ENCODE measurements at places on chromosomes 3 and 15.
A peak's percentile ranks its signal among the peaks of the same experiment; 100 is the strongest.

DNA sequence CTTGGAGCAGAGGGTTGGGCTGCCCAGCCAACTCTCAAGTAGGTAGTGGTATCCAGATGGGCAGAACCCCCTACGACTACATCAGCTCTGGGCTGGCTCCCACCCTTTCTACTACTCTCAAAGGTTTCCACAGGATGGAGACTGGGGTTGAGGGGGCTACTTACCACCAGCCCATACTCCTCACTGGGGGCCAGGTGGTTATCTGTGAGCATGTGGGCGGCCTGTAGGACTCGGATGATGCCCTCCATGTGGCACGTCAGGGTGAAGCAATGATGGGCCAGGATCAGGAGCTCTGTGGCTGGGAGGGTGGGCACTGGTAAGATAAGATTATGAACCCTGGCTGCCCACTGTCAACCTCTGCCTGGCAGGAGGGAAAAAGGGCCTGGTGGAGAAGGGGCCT is 33.4 kb downstream of the EIF3J start:
- no peak for DNase-seq

DNA sequence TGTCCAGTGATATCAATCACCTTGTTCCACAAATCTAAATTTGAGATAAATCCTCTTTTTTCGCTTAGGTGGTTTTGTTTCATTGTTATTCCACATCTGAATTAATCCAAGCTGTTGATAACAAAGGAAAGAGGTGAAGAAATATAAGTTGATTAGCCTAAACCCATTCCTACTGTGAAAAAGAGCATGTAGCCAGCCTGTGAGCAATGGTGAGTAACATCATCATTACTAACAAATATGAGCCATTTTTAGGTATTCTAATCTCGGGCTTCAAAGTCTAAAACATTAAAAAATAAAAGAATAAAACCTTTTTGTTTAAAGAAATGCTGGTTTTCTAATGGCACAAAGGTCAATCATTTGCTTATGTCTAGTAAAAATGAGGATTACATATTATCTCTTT is 52.1 kb upstream of the P3H2 start:
- DNase-seq, result no peak

DNA sequence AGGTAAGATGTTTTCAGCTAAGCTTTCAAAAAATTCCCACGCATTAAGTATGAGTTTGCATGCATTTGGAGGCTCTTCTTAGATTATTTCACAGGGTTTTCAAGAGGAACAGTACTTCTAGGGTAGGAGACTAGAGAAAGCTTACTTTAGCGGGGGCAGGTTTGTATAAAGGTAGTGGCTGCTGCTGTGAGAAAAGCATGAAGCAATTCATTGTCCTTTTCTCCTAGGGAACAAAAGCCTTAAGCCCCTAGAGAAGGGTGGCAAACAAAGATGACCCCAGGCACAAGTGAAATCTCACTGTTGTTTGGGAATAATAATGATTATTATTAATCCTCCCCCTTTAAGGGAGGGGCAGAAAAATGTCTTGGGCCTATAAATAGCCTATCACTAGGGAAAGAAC is 310.7 kb downstream of the DIPK2A start:
- no peak for DNase-seq

DNA sequence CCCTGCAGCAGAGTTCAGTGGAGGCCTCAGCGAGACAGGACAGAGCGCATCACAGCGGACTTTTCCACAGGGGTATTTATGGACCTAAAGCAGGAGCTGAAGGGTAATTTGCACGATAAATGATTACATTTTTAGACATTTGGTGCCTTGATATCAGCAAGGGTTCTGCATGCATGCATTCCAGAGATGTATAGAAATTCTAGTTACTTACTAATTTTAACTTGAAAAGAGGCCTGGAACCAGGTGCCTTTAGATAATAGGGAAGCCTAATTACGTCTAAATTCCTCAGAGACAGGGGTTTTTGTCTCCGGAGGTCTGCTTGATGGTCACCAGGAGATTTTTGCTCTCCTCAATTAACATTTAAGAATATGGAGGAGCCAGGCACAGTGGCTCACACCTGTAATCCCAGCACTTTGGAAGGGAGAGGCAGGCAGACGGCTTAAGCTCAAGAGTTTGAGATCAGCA is 79.8 kb upstream of the MFGE8 start:
- DNase-seq, result no peak

DNA sequence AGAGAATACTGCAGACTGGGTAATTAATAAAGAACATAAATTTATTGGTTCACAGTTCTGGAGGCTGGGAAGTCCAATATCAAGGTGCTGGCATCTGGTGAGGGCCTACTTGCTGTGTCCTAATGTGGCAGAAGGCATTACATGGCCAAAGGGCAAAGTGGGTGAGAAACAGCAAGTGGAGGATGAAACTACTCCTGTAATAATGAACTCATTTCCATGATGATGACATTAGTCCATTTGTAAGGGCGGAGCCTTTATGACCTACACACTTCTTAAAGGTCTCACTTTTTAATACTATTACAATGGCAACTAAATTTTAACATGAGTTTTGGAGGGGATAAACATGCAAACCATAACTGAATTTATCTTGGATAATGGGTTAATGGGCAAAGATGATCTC is 139.6 kb upstream of the SGO1 start:
- no peak for DNase-seq

- no peak for DNase-seq
These were observed 290.2 kb downstream of the MEX3B start for GRCh38 chr15:81755626-81756025.

GRCh38 chr3:177150970-177151627 is 46.2 kb downstream of the TBL1XR1 start:
- DNase-seq, result no peak

- no peak for DNase-seq
These were observed 65.1 kb downstream of the PBRM1 start for GRCh38 chr3:52620580-52620979.

GRCh38 chr3:45683417-45684326 is 5.5 kb upstream of the SACM1L start:
- no peak for DNase-seq

DNA sequence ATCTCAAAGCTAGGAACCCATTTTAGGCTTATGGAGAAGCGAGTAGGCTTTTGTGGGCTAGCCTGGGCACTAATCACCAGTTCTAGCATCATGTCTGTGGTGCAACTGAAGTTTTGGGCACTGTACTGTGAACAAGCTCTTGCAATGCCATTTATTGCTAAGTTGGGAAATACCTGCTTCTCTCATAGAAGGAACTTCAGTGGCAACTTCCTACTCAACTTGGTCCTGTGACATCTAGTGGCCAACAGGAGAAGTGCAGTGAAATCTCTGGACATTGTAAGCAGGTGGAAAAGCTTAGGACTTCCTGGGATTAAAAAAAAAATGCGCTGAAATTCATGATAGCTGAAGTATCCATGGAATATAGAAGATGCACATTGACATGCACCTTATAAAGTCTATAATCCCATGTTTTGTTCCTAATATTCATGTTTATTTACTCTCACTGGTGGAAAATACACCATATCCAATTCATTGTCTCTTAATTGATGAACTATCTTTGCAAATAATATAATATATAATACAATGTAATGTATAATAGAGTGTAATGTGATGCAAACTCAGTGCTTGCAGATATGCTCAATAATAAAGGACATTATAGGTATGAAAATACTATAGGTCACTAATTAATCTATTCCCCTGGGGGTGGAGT is 6.5 kb upstream of the ALDH1A3 start:
- peak; percentile 72 for DNase-seq

GRCh38 chr3:87200060-87200647 is 27.0 kb upstream of the CHMP2B start:
- DNase-seq, result no peak

DNA sequence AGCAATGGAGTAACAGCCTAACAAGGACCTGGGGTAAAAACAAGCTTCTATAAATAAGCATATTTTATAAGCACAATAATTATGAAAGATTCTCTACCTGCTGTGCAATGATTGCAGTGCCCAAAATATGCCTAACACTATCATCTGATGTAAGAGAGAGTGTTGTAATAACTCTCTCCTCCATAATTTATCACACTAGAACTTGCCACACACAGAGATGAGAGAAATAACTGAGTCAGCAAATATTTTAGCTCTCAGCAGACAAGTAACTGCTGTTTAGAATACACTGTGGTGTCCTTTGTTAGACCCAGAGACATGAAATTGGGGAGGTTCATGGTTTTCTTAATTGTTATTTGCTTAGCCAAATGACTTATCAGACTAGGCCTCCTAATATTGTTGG is 105.3 kb upstream of the ACP3 start:
- DNase-seq, result no peak

DNA sequence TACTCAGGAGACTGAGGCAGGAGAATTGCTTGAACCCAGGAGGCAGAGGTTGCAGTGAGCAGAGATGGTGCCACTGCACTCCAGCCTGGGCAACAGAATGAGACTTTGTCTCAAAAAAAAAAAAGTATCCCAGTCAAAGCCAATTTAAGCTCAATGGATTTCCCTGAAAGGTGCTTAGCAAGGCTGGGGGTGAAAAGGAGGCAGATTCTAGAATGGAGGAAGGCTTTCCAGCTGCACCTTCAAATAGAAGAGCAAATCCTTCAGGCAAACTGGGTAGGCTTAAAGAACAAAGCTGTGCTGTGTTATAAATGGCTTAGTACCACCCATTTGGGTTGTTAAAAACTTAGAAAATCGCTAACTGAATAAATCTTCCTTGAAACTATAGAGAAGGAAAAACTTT is 3.0 kb upstream of the IFT57 start:
- DNase-seq, result no peak

- DNase-seq, result no peak
These were observed 33.4 kb upstream of the PLAAT1 start for GRCh38 chr3:193207290-193208273.

DNA sequence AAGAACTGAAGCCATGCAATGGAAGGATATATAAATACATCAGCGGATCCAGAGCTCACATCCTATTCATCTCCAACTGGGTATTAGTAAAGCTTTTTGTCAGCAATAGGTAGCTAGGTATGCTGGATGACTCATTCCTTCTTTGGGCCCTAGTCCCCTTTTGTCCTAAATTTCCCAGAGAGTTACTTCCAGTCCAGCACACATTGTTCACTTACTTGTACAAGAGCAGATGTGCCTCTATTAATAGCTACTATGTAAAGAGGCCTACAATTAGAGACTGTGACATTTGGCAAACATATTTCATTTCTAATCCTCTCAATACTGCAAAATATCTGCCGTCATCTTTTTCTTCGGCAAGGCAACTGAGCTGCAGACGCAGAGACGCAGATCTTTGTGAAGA is 1.7 kb upstream of the SLC4A7 start:
- DNase-seq, result no peak

- DNase-seq, result no peak
These were observed 397.6 kb downstream of the GBE1 start for GRCh38 chr3:81363816-81364215.

- DNase-seq, result no peak
These were observed 468.6 kb downstream of the SHQ1 start for GRCh38 chr3:72379500-72380187.

DNA sequence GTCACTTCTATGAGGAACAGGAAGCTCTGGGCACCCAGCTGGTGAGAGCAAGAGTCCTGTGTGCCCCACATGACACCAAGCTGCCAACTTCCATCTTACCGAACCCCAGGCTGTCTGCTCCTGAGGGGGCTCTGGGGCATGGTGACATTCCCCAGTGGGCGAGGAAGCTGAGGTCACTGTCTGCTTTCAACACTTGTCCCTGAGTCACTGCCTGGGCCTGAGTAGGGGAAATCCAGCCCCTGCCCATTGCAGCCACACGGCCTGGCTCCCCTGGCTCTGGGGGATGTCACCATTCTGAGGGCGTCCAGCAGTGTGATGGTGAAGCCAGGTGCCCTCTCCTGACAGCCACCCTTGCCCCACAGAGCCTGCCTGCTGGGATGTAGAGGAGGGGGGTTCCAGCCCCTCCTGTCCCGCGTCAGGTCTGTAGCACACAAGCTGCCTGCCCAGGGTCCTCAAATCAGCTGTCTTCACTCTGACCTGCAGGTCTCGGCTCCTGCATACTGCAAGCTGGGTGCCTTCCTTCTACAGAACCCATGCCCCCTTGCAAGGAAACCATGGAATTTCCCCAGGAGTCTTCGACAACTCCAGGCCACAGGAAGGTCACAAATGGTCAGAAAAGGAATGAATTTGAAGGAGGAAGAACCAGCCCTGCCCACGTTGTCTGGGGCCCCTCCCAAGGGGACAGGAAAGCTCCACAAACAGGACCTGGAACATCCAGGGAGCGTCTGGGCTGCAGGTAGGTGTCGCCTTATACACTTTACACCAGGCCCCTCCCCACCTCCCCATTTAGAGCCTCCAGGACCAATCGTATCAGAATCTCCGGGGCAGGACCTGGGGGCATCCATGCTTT is 69.9 kb upstream of the GATM start:
- DNase-seq, result no peak

GRCh38 chr15:28881170-28881569 is 4.6 kb upstream of the APBA2 start:
- no peak for DNase-seq

DNA sequence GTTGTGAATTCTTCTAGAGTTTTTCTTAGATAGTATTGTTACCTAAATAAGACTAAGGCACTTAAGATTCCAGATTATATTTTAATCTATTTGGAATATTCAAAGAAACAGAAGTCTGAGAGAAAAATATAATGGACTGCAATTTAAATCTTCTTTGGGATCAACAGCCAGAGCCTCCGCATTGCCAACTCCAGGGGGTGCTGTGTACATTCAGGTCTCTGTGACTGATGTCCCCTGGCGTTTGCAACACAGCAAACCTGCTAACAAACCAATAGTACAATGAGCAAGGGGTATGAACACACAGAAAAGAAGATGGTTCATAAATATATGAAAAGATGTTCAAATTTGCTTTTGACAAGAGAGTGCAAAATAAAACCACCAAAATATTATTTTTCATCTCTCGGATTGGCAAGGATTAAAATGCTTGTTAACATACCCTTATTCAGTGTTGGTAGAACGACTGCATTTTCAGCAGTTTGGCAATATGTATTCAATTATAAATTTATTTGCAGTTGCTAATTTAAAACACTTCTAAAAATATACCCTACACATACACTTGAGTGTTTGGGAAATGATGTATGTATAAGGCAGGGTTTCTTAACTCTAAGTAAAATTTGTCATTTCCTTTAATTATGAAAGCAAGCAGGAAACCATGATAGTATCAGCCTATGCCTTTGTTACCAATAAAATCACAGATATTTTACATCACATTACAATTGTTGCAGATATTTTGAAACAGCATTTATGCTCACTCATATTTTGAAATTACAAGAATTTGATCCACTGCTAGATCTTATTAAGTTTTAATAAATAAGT is 16.1 kb upstream of the TM4SF1 start:
- DNase-seq, result no peak

- DNase-seq, result no peak
These were observed 3.4 kb upstream of the DGKG start for GRCh38 chr3:186365202-186365974.

- no peak for DNase-seq
These were observed 58.4 kb upstream of the ABHD17C start for GRCh38 chr15:80636675-80637074.

GRCh38 chr3:10047876-10048275 is 21.6 kb downstream of the FANCD2 start:
- no peak for DNase-seq

Data from activated effector memory CD4-positive, alpha-beta T cell treated with anti-CD3 and anti-CD28 coated beads, Interleukin-2, amount 50 U/mL, for 16 hours (primary cell).